Stimulated activated CD4-positive, alpha-beta T cell treated with anti-CD3 and anti-CD28 coated beads, Interleukin-15, amount 100 ng/mL, for 1 hour (primary cell): ENCODE measurements at places on chromosomes 1 and 21.

- no peak for DNase-seq
Observed at GRCh38 chr1:154796303-154796892, 73.7 kb downstream of the KCNN3 start.

- DNase-seq: no peak
Observed at GRCh38 chr1:110040548-110040947, 6.1 kb downstream of the STRIP1 start.

- no peak for DNase-seq
Observed at GRCh38 chr1:4586611-4587160, 67.7 kb upstream of the AJAP1 start.

DNA sequence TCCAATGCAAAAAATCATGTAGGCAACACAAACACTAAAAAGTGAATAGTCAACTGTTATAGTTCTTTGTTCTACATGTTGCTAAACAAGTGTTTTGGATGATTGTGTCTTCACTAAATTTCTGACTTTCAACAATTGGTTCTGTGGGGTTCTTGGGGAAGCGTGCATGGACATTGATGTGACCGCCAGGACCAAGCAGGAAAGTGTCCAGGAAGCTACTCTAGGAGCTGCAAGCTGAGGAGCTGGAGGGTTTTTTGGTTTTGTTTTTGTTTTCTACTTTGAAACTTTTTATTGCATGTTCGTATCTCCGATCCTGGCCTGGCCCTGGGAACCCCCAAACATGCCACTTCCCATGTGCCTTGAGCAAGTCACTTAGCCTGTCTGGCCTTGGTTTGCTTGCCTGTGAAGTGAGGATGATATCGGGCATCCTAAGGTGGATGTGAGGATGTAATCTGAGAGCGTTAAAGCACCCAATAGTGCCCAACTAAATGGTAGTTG lies 8.0 kb downstream of the TMPRSS3 start:
- DNase-seq: no peak

- no peak for DNase-seq
Observed at GRCh38 chr21:44449473-44450363, 5.6 kb upstream of the LRRC3 start.
